Activated T-helper 17 cell treated with anti-CD3 and anti-CD28 coated beads, Interleukin-2, amount 50 U/mL, for 72 hours (primary cell): ENCODE measurements at places on chromosomes 11 and 22. TPM values are rescaled to one million over a fixed set of nuclear protein-coding genes. Genes with fewer than 3 reads are reported as not detected.

DNA sequence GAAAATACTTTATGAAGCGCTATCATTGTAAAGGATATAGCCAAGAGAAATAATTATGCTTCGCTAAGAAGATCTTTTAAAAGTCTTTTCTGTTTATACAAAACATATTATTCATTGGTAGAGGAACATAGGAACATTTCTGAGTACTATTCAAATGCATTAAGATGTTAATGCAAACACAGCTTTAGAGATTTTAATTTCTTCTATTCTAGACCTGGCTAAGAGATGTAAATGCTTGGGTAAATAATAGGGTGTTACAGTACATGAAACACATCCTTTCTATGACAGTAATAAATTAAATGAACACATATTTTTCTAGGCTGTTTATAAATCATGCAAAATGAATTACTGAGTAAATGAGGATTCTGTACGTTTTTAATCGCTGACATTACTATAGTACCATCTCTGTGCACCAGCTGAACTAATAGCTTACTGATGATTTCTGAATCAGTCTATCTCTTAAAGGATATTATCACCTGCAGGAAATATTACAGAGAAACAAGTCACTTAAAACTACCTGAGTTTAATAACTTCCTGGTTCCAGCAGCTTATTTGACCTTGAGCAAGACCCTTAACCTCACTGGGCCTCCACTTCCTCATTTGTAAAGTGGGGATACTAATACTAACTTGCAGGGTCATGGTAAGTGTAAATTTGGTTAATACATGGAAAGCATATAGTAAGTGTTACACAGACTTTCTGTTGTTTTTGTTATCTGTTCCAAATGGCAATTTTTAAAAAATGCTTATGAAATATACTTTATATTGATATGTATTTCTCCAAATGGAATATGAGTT is 344.9 kb downstream of the DYNC2H1 start:
- no peaks in the 10 kb centered on the region for H3K36me3 ChIP-seq
- no peaks in the 10 kb centered on the region for H3K27me3 ChIP-seq
- no peak for ATAC-seq
- H3K27ac ChIP-seq: no peak overlapping the region

GRCh38 chr11:57155838-57156607 is 25.7 kb upstream of the LRRC55 start:
- H3K4me3 ChIP-seq: no peak overlapping the region
- H3K36me3 ChIP-seq: no peaks in the 10 kb centered on the region
- H3K27ac ChIP-seq: no peak overlapping the region
- H3K27me3 ChIP-seq: peaks cover 21% of the 10 kb centered on the region
- no peaks in the 10 kb centered on the region for H3K4me1 ChIP-seq

DNA sequence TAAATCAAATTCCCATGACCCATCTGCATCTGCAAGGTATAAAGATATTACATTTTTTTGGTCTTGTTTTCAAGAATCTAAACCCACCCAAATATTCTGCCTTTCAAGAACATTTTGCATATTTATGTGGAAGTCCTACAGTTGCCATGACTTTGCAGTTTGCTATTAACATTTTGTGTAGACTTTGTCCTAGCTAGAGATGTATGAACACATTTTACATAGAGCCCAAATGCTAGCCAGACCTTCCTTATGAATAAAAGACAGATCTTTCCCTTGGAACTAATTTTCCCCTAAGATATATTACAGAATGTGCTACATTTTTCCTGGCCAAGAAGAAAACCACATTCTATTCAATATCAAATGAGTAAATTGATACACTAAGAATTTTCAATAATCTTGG is 772.5 kb downstream of the KCNA4 start:
- H3K4me3 ChIP-seq: no peak overlapping the region
- H3K36me3 ChIP-seq: no peaks in the 10 kb centered on the region
- no peak overlapping the region for H3K27ac ChIP-seq

The CHRM4 gene
- total RNA-seq: 0.90 TPM
